ENCODE measurements at places on chromosomes 11 and 22.

- no peak for DNase-seq
Measured at GRCh38 chr11:47916361-47916841, 64.0 kb upstream of the PTPRJ start.

DNA sequence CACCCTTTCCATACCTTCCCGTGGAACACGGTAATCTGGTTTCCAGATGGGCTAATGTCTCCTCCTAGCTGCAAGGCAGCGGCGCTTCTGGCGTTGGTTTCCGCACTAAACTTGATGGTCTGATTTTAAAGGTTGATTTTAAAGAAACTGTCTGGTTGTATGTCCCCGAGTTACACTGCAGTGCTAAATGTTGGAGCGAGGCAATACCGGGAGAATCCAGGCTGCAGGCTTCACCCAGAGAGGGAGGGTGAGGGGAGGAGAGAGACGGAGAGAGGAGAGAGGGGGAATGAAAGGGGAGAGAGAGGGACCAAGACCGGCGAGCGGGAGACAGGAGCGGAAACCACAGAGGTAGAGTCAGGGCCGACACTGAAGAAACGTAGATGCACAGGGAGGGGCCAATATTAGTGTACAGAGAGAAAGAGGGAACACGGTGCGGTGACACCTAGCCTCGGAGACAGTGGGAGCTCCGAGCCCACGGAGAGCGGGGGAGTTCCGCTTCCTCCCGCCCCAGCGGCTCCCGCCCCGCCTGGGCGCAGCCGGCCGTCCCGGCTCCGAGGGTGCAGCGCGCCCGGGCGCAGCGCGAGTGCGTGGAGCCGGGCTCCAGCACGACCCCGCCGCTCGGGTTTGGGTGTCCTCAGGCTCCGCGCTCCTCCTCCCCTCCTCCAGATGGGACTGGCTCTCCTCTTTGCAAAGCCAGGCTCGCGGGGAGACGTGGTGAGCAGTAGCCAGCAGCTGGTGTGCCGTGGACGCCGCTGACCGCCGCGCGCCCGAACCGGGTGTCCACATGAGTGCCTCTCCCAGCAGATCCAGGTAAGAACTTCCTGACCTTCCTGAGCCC lies 71.9 kb upstream of the GRAMD1B start:
- peak; percentile 34 for DNase-seq

- no peak for DNase-seq
Measured at GRCh38 chr22:21044931-21045584, 688 bp upstream of the LRRC74B start.

DNA sequence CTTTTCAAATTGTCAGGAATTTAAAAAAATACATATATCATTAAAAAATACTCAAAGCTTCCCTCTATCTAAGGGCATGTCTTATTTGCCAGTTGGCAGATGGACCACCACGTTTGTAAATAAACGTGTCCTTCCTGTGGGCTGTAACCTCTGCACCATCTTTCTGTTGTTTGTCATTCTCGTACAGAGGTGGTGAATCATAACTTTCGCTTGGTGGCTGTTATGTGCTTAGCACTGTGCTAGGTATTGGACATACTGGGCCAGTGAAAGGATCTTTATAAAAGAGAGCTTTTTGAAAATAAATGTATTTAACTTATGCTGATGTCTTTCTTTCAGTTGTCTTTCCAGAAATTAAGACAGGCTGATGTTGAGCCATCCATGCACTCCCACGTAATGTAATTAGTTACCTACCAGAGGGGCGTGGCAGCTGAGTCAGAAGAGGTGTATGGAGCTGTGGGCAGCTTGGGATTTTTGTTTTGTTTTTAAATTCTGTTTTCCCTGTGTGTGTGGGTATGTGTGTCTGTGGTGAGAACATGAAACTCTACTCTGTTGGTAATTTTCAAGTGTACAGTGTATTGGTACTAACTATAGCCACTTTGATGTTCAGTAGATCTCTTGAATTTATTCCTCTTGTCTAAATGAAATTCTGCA lies 62.7 kb downstream of the TECTA start:
- DNase-seq, result no peak

DNA sequence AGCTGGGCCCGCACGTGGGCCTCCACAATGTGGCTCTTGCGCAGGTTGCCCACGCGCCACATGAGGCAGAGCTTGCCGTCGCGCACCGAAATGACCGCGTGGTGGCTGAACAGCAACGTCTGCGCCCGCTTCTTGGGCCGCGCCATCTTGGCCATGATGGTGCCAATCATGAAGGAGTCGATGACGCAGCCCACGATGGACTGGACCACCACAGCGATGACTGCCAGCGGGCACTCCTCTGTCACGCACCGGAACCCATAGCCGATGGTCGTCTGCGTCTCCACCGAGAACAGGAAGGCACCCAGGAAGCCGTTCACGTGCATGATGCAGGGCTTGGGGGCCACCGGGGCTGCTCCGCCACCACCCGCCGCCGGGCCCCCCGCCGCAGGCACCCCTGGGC lies 27.5 kb downstream of the KCNJ4 start:
- DNase-seq, result no peak

DNA sequence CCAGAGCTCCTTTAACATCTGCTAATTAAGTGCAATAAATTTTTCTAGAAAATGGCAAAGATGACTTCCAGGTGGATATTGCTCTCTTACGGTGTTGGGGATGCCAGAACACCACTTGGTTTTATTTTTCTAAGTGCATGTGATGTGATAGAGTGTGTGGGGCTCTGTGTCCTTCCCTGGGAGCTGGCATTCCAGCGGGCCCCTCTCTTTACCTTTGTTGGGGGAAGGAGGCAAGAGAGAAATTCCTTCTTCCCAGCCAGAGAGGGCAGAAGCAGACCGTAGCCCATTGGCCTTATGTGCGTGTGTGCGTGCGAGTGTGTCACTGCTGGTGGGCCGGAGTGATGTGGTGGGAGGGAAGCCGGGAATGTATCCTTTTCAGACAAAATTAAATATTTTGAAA lies 17.2 kb downstream of the TEF start:
- no peak for DNase-seq

- DNase-seq, result no peak
Measured at GRCh38 chr11:130573767-130574166, 125.3 kb downstream of the ADAMTS15 start.

- no peak for DNase-seq
Measured at GRCh38 chr11:46827995-46828394, 18.1 kb downstream of the CKAP5 start.

DNA sequence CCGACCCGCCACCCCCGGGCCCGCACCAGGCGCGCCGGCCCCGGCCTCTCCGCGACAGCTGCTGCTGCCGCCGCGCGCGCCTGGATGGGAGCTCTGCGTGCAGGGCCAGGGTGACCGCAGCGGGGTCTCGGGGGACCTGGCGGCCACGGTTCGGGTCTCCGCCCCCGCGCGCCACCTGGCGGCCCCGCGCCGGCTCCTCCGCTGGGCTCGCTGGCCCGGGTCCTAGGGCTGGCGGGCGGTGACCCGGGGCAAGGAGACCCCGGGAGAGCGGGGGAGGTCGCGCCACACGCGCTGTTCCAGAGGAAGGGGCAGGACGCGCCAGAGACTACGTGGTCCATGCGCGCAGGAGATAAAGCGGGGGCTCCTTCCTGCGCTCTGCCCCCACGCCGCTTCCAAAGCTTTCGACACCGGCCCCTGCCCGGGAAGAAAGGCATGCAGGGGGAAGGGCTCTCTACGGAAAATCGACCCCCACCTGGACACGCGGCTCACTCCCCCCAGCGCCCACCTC lies 562 bp downstream of the SHANK2 start:
- DNase-seq, result no peak

DNA sequence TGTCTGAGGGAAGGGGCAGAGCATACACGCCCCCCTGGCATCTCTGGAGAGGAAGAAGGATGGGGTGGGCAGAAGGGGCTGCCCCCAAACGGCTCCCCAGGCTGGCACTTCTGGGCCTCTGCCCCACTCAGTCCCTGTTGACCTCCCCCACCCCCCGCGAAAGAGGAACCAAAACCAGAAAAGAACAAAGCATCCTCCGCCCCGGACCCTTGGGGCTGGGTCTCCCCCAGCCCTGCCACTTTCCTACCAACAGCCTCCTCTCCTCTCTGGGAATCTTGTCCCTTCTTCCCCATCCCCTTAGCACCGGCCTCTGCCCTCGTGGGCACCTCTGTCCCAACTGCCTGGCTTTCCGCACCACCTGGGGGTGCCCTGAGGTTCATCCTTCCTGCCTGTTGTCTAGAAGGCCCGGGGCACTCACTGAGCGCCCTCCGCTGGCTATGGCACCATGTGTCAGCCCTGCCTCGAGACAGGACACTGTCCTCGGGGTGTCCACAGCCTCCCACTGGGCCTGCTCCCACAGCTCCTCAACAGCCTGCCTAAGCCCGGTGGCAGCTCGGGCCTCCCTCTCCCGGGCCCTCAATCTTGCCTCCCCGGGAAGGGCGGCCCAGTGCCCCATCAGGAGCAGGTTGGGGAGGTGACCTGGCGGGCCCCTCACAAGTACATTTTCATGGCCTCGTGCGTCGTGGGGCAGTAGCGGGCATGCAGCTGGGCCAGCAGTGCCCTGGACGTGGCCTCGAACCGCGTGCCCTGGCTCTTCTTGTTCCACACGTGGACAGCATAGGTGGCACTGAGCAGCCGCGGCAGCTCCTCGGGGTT lies 28.2 kb downstream of the A4GALT start:
- no peak for DNase-seq

DNA sequence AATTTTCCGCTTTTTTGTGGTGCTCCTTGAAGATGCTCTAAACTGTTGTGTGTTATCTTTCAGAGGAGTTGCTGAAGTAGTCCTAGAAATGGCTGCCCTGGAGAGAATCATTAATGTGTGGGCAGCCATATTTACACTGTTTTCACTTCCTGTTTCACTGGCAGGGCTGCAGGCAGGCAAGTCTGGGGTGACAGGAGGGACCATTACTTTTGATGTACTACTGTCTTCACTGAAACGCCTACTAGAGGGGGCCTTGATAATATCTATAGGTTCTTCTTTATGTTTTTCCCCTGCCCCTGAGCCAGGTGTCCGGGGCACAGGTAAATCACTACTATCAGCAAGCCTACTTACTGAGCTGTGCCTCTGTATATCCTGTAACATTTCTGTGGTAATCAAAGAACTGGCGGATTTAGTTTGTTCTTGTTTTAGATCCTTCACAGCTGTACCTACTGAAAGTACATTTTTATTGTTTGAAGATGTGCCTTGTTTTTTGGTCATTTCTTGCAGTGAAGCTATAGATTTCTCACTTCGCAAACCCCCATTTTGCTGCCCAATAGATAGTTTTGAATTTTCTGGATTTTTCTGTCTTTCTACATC lies 39.7 kb downstream of the ACAT1 start:
- peak; percentile 11 for DNase-seq

GRCh38 chr11:134475951-134476350 lies 63.9 kb upstream of the B3GAT1 start:
- no peak for DNase-seq

- DNase-seq, result no peak
Measured at GRCh38 chr11:122893131-122893530, 10.6 kb downstream of the JHY start.

- no peak for DNase-seq
Measured at GRCh38 chr11:114167771-114168448, 108.4 kb downstream of the ZBTB16 start.

DNA sequence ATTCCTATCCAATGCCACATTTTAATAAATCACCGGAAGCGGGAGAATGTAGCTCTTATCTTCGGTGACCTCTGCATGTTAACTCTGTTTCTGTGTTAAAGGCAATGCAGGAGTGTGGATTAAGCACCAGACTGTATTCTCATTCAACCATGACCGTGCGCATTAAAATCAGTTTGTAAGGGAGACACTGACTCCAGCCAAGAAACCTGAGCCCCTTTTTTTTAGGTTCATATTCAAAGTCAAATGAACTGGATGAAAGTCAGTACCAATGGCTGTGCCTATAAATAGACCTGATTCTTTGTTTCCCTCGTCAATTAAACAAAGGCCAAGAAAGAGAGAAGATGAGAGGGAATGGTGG lies 32.2 kb downstream of the C11orf91 start:
- no peak for DNase-seq

- DNase-seq, result peak; percentile 68
Measured at GRCh38 chr22:22820626-22821025, 67.0 kb upstream of the IGLL5 start.

- no peak for DNase-seq
Measured at GRCh38 chr11:113885897-113886296, 10.5 kb upstream of the USP28 start.

- DNase-seq, result no peak
Measured at GRCh38 chr11:62461740-62462507, 43.1 kb downstream of the SCGB1A1 start.

DNA sequence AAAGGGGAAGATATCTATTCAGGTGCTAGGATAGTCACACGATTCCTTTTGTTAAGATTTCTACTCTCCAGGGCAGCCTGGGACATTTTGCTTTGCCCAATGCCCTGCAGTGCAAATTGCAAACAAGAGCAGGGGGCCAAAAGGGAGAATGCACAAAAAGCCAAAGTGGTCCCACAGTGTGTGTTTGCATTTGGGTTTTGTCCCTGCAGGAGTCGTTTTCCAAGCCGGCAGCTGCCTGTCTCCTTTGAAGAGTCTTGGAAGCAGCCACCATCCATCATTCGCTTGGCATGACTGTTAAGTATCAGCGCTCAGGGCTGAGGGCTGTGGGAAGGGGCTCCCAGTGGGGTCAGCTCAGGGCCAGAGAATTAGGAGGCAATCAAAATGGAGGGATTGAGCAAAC lies 184.7 kb downstream of the MIAT start:
- DNase-seq, result no peak

DNA sequence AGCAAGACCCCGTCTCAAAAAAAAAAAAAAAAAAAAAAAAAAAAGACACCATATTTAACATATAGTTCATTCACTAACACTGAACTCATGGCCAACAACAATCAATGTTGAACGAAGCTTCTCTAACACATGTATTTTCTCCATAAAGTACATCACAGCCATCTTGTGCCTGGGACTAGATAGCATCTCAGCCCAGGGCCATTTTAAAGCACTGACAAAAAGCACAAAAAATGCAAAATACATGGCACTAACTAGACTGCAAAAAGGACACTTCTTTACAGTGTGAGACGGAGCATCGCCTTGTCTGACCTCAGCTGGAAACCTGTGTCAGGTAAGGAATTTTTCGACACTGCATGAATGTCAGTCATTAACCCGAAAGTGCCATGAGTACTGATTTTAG lies 23.3 kb downstream of the KIAA0930 start:
- no peak for DNase-seq

DNA sequence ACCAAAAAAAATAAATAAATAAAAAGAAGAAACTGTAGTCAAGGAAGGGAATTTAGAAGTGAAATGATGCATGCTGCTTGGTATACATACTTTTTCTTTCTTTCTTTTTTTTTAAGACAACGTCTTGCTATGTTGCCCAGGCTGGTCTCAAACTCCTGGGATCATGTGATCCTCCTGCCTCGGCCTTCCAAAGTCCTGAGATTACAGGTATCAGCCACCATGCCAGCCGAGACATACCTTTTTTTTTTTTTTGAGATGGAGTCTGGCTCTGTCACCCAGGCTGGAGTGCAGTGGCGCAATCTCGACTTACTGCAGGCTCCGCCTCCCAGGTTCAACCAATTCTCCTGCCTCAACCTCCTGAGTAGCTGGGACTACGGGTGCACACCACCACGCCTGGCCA lies 21.7 kb upstream of the ARRB1 start:
- DNase-seq, result no peak

DNA sequence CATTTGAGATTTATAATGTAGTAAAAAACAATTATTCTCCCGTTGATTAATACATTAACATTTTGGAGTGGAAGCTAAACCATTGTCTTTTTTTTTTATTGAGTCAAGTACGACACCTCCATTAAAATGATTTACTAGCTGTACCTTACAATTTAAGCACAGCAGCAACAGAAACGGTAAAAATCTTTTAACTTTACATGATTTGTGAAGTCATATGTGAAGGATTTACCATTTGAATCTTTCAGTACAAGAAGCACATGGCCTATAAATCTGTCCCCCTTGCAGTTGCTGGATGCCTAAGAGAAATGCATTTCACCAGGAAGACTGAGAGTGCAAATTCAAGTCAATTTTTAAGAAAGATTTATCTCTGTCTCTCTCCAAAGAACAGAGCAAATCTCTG lies 324.6 kb downstream of the CADM1 start:
- no peak for DNase-seq

All from CD4-positive, alpha-beta T cell treated with Interleukin-12 subunit alpha and Interleukin-12 subunit beta, for 1 hour (primary cell).